ENCODE measurements at places on chromosomes 3 and 15.

- DNase-seq: no peak
Observed at GRCh38 chr15:70627734-70628548, 135.4 kb downstream of the UACA start.

DNA sequence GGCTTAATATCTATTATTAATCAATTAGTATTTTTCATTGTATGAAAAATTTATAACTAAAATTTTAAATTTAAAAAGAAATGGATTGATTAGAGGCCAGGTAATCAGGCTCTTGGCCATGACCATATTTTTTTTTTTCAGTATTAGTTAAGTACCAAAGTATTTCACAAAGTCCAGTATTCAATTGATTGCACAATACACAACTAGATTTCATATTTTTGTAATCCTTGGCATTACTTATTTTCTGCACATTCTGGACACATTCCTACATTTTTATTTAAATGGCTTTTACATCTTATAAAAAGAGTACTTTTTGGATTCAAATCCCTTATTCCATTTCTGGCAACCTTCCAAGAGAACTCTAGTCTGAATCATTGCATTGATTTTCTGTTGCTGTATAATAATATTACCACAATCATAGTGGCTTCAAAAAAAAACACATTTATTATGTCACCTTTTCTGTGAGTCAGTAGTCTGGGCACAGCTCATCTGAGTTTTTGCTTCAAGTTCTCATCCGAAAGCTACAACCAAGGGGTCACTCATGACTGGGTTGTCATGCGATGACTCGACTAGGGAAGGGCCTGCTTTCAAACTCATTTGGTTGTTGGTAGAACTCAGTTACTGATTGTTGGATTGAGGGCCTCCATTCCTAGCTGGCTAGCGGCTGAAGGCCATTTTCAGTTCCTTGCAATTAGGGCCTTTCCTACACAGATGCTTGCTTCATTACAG lies 90.7 kb downstream of the CNTN6 start:
- no peak for DNase-seq

GRCh38 chr15:95024351-95024750 lies 793.0 kb downstream of the MCTP2 start:
- peak; percentile 28 for DNase-seq

DNA sequence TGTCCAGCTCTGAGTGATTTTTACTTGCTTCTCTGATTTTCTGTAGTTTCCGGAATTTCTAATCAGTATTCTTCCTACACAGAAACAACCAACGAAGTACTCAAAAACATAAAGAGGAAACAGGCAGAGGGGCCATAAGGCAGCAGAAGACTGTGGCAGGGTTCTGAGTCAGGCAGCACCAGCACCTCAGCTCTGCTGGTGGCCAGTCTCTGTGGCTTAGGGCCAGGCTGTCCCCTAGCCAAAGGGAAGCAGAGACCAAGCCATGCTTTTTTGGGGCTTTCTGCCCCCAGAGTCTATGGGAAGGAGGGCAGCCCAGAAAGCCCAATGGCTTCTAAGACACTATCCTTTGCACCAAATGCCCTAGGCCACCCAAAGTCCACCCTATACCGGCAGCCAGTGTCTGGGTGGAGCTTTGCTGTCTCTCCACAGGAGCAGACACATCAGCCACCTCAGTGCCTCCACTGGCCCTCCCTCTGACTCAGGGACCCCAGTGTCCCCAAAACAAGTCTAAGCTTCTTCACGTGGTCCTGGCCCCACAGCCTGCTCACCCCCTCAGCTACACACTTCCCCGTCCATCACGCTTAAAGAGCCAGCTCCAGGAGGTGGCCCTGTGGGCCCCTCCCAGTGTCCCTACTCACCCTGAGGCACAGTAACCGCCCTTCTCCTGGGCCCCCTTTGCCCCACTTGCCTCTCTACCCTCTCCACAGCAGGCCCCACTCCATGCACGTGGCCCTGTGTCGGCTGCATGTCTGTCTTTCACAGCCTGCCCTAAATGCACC lies 46.2 kb downstream of the CCDC12 start:
- no peak for DNase-seq

- DNase-seq: no peak
Observed at GRCh38 chr3:10249833-10250232, 1.6 kb downstream of the TATDN2 start.

DNA sequence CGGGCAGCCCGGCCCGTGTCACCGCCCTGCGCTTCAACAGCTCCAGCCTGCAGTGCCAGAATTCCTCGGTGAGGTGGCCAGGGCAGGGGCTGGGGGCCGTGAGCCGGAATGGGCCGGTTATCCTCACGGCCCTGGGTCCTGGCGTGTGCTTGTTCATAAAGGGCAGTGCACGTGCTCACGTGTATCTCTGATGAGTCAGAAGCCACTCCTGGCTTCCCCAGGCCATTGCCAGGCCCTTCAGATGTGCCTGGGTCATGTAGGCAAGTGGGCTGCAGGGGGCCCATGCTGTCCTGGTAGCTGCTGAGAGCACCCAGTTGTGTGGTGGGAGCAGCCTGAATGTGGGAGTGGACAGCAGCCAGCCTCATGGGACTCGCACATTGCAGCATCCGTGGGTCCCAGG lies 29.2 kb downstream of the PLXNA1 start:
- no peak for DNase-seq

- no peak for DNase-seq
Observed at GRCh38 chr3:60588806-60589205, 662.4 kb downstream of the FHIT start.

DNA sequence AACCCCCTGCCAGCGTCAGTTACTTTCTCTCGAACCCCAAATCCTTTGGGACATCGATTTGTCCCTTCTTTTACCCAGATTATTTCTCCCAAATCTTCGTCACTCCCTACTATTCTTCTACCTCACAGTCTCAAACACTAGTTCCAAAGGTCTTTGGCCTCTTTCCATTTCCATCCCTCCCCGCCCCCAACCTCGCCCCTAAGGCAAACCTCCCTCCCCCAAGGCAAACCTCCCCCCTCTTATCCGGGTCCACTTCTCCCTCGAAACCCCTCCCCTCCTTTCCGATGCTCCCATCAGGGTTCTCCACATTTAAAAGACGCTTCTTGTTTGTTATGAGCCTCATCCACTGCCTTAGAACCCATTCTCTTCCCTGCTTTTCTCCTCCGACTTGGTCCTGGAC lies 583 bp downstream of the EAF1 start:
- DNase-seq: no peak

- no peak for DNase-seq
Observed at GRCh38 chr15:62874959-62875625, 167.5 kb upstream of the TPM1 start.

DNA sequence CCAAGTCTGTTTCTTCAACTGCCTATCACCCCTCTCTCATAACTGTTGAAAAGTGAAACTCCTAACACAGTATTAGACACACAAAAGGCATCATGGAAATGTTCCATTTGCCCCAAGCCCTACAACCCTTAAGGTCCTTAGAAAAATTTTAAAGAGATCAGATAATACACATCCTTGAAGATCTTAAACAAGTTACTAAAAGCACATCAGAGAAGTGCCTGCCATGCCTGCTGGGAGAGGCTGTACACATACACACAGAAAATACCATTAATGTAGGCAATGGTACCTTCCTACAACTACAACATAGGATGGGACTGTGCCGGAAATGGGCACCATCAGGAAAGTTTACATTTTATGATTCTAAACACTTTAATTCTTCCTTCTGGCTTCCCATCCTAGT lies 3.3 kb downstream of the ADAM10 start:
- DNase-seq: no peak

DNA sequence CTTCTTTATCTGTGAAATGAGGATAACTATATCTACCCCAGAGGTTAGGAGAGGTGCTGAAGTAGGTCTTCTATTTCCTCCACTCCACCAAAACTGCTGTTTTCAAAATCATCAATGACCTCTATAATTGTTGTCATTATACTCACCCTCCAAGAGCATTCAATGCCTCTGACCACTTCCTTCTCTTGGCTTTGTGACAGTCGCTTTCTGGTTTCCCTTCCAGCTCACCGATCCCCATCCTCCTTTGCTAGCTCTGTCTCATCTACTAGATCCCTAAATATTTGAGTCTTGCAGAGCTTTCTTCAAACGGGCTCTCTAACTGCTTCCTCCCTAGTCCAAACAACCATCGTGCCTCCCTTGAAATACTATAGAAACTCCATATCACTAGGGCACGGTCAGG lies 153.5 kb downstream of the RPLP1 start:
- DNase-seq: no peak

- no peak for DNase-seq
Observed at GRCh38 chr15:92409006-92409405, 15.3 kb downstream of the ST8SIA2 start.

GRCh38 chr3:8578282-8578681 lies 66.3 kb downstream of the SSUH2 start:
- no peak for DNase-seq

DNA sequence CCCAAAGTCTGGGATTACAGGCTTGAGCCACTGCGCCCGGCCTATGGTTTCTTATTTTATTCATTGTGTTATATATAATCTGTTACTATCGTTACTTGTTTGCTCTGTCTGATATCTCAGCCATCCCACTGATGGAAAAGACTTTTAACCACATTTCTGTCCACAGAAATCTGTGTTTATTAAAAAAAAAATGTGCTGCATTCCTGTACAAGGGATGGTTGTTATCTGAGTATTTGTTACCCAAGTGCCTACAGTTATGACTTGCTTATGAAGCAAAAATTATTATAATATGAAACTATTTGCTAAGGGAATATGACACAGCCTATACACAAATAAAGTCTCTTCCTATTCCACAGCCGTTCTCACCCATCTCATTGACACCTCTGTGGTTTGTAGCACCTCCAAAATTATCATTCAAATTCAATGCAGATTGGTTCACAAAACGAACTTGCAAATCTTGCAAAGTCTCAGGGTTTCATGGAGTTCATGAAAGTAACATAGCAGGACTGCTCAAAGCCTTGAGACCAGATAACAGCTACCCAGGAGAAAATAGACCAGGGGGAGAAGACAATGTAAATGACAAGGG lies 47.4 kb upstream of the UBE2E1 start:
- no peak for DNase-seq

GRCh38 chr3:9679476-9680080 lies 24.1 kb upstream of the CPNE9 start:
- DNase-seq: no peak

DNA sequence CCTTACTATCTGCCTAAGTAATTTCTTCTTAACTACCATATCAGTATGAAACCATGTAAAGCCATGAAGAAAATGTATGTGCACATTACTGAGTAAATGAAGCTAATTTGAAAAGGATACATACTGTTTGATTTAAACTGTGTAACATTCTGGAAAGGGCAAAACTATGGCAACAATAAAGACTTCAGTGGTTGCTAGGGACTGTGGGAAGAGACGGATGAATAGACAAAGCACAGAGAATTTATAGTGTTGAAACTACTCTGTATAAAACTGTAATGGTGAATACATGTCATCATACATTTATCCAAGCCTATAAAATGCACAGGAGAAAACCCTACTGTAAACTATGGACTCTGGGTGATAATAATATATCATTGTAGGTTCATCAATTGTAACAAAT lies 1103.7 kb upstream of the EPHA6 start:
- no peak for DNase-seq

GRCh38 chr15:74451861-74452835 lies 8.8 kb downstream of the UBL7 start:
- no peak for DNase-seq

Data from NCI-H226 (cell line).